ENCODE measurements at places on chromosomes 4 and X.

DNA sequence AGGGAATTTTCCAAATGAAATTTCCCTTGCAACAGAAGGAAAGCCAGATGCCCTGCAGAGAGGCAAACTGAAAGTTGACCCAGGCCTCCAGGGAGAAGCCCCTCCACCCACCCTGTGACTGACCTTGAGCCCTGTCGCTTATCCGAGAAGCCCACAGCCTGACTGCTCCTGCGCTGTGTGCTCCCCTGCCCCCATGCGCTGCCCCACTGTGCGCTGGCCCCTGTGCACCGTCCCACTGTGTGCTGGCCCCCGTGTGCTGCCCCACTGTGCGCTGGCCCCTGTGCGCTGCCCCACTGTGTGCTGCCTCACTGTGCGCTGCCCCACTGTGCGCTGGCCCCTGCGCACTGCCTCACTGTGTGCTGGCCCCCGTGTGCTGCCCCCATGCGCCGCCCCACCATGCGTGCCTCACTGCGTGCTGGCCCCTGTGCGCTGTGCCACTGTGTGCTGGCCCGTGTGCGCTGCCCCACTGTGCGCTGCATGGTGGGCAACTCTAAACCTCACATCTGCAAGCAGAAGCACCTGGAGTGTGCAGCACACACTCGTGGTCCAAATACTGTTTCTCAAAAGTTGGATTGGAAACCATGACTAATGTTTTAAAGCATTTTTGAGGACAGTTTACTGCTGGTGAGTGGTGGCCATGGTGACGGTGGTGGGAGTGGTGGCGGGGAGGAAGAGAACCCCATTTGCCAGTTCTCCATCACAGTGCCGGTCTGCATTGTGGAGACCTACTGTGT is 8.3 kb upstream of the GRPEL1 start:
- no peak for DNase-seq

DNA sequence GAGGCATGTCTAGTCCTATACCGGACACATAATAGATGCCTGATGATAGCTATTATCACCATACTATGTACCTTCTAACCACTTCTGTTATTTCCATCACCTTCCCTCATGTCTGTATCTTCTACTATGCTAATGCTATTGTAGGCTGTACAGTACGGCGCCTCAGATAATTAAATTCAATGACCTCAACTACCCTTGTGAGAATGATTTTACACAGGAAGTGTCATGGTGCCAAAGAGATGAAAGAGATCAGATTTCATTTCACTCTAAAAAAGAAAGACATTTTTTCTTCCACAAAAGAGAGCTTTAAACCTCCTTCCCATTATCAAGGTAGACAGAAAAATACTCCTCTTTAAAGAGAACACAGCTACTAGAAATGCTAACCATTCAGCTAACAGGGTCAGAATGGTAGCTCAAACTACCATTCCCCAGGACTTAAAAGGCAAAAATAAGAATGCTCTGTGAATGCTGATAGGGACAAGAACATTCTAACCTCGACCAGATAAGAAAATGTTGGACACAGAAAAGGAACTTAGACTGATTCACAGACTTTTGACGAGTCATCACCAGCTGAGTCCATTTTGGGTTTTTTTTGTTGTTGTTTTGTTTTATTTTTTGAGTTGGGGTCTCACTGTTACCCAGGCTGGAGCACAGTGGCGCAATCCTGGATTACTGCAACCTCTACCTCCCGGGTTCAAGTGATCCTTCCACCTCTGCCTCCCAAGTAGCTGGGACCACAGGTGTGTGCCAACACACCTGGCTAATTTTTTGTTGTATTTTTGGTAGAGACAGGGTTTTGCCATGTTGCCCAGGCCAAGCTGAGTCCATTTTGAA is 99.2 kb upstream of the RAPGEF2 start:
- DNase-seq: no peak

DNA sequence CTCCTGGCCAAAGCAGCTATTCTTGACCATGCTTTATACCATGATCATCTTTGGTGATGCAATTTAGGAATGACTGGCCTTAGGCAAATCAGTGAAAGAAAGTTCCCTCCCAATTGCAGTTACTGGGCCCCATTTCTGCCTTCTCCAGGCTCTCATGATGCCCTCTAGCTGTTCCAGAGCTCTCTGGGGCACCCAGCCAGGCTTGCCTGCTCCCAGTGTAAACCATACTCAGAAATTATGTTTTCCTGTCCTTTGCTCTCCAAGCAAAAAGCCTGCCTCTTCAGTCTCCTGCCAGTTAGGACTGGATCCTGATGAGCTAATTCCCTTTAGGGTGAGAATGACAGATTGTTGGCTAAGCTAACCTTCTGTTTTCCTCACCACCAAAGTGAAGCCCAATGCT is 85.3 kb upstream of the RBPJ start:
- peak; percentile 12 for DNase-seq

DNA sequence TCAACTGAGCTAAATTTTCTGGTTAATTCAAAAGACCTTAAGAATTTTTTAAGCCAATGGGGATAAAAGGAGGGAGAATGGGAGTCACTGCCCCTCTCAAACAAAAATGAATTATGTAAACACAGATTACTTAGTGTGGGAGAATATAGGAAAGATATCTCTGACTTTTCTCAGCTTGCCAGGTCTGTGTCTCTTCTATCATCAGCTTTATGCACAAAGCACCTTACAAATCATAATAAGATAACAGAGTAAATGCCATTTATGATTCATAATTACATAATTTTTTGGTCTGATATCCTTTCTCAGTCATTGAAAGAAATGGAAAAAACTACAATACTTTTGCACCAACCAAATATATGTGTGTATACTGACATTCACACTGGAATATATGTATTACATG is 604.6 kb upstream of the FAM241A start:
- DNase-seq: no peak

DNA sequence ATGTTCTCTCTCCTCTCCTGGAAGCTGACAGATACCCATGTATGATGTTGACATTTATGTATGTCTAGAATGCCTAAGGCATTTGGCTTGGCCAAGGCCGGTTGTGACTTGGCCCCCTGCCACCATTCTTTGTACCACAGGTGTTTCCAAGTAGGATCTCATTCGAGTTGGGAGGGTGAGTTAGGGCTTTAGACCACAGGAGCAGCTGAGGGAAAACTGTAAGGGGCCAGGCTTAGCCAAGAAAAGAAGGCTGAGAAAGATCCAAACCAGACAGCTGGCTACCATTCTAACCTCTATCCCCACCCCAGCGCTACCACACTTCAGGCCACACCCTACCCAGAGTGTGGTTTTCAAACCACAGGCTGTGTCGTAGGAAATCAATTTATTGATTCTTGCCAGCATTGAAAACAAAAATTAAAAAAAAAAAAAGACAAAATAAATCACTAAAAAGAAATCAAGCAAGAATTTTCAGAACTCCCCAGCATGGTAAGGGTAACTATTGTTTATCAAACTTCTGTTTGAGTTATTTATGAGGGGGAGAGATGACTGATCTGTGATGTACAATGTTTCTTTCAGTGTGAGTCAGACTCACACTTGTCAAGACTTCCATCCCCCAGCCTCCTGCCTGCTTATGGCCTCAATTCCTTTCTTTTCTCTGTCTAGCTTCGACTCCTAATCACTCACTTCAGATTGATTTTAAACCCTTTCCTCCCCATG is 9.9 kb downstream of the TMSB4X start:
- DNase-seq: no peak

- DNase-seq: no peak
Observed at GRCh38 chrX:4668802-4669536, 955.5 kb upstream of the PRKX start.

DNA sequence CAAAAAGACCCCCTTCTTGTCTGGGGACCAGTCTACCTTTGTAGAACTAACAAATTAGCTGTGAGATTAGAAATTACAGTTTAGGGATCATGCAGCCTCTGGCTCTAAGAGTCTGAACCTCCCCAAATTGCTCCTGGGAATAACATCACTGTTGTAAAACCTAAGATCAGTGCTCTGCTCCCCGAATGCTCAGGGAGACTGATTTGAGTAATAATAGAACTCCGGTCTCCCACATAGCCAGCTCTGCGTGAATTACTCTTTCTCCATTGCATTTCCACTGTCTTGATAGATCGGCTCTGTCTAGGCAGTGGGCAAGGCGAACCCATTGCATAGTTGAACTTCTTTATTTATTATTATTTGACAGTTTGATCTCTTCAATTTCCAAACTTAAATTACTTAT is 160.8 kb upstream of the VCX3A start:
- no peak for DNase-seq

- DNase-seq: no peak
Observed at GRCh38 chrX:29561417-29561816, 653.9 kb upstream of the MAGEB2 start.

DNA sequence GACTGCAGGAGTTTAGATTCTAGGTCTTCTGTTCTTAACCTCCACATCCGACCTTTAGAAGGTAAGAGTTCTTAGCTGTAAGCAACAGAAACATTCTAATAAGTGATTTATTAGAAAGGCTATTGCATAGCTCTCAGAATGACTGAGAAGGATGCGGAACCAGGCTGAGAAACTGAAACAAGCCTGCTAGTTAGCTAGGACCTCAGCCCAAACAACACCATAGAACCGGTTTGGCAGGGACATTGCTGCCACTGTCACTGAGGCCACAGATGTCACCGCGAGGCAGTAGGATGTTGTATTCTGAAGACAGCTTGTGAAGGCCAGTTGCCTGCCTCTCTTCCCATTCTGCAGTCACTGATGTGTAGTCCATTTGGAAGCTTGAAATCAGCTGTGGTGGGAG is 160.0 kb upstream of the ARX start:
- DNase-seq: no peak

DNA sequence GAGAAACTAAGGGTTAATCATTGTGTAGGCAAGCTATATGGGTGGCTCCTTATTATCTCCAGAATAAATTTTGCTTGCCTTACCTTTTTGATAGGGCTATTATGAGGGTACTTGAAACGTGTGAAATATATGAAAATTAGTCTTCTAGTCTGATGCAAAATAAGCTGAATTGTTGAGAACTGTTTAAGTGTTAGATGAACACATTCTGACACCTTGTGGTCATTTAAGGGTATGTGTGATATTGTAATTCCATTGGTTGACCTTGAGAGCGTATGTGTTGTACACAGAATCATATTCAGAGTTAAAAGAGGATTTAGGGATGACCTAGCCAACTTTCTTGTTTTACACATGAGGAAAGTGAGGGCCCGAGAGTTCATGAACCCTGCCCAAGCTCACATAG is 44.6 kb upstream of the LINC00632 start:
- no peak for DNase-seq

DNA sequence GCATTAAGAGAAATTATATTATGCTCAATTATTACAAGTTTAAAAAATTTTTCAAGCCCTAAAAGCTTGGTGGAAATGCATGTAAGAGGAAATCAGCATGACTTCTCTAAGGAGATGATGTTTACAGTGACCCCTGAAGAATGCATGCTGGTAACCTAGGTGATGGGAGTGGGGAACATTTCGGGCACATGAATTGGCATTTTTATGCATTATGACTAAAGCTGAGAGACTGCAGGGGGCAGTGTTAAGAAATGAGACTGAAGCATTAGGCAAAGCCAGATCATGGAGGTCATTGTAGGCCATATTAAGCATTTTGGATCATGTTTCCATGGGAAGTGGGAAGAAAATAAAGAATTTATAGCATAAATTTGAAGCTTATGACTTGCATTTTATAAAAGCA is 421.3 kb downstream of the FAT4 start:
- DNase-seq: no peak

GRCh38 chrX:18271725-18272124 is 51.0 kb upstream of the BEND2 start:
- no peak for DNase-seq

DNA sequence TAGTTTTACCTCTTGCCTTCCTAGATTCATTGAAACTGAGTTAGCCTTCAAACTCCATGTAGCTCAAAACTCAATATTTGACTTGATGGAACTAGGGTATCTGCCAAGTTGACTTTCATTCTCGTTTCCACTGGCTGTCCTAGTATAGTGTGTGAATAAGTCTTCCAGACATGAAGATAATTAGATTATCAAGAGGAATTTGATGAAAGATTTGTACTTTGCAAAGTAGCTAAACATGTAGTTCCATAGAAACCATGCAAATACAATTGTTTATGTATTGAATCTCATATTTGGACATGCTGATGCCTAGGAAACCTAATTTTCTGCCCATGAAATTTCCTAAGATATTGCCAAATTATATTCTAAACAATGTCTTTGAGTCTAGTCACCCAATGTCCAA is 297.5 kb downstream of the ARHGAP24 start:
- no peak for DNase-seq

GRCh38 chr4:45971108-45971507 is 152.7 kb downstream of the GABRG1 start:
- no peak for DNase-seq

- DNase-seq: no peak
Observed at GRCh38 chrX:20594985-20595384, 328.3 kb upstream of the RPS6KA3 start.

GRCh38 chrX:128007882-128008281 is 44.3 kb downstream of the ACTRT1 start:
- DNase-seq: no peak

- no peak for DNase-seq
Observed at GRCh38 chrX:21683941-21684340, 25.8 kb upstream of the KLHL34 start.

DNA sequence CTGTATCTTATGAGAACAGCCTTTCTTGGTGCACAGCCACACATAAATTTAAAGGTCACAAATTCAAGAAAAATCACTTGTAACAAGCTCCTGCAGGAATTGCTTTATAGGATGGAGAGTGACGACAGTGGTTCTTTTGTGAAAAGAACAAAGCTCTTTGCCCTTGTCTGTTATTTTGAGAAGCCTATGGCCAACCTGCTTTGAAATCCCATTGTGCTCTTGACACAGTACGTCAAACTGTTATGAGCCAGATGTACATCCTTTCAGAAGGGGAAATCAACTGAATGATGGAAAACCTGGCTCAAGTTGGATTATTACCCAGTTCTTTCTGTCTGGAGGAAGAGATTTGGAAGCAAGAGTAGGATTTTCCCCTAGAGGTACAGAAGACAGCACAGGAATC is 1454.2 kb downstream of the ARAP2 start:
- no peak for DNase-seq

GRCh38 chr4:154030152-154030551 is 241.3 kb upstream of the SFRP2 start:
- no peak for DNase-seq

DNA sequence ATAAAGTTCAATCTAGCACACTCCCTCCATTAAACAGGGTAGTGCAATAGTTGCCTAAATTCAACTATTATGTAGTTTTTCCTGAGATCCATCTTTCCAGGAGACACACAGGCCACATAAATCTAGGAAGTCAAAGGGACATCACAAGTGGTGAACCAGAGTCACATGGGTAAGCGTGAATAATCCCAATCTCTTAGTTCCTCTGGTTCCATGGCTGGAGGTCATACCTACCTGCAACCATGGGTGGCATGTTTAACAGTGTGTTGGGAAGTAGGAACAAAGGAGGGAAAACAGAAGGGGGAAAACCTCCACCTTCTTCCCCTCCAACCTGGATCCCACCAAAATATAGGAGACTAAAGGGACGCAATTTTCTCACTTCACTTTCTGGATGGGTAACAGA is 2651.6 kb downstream of the ARAP2 start:
- DNase-seq: no peak

DNA sequence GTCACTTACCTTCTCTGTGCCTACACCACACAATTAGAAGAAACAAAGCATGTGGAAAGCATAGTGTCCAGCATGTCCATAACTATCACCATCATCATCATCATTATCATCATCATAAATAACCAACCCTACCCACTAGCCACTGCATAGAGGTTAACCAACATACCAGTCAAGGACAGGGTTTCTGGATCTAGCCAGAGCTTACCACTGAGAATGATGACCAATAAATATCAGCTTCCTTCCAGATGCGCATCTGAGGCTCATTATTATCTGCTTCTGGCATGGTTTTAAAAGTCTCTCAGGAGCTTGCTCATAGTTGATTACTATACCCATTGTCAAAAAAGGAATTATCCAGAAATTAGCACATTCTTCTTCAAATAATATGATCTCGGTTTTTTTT is 25.5 kb upstream of the MYOZ2 start:
- no peak for DNase-seq
